ENCODE measurements at places on chromosomes 7 and 10.
A peak's percentile ranks its signal among the peaks of the same experiment; 100 is the strongest.

DNA sequence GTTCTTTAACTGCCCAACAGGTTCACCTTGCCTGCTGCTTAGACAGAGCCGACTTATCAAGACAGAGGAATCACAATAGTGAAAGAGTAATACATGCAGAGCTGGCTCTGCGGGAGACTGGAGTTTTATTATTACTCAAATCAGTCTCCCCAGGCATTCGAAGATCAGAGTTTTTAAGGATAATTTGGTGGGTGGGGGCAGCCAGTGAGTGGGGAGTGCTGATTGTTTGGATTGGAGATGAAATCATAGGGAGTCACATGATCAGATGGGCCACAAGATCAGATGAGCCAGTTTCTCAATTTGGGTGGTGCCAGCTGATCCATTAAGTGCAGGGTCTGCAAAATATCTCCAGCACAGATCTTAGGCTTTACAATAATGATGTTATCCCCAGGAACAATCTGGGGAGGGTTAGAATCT lies 131.3 kb downstream of the AKR1D1 start:
- no peak overlapping the region for H3K27ac ChIP-seq
- no peaks in the 10 kb centered on the region for H3K27me3 ChIP-seq
- no peak overlapping the region for H3K4me3 ChIP-seq
- H3K4me1 ChIP-seq = no peaks in the 10 kb centered on the region
- no peaks in the 10 kb centered on the region for H3K36me3 ChIP-seq

GRCh38 chr7:27714831-27715444 lies 25.0 kb upstream of the TAX1BP1 start:
- no peaks in the 10 kb centered on the region for H3K27me3 ChIP-seq
- H3K4me1 ChIP-seq = no peaks in the 10 kb centered on the region
- no peaks in the 10 kb centered on the region for H3K36me3 ChIP-seq

GRCh38 chr7:131329176-131329570 lies 1.5 kb downstream of the MKLN1 start:
- DNase-seq = peak; percentile 28
- H3K27ac ChIP-seq = peak overlapping the region; percentile 100
- H3K4me3 ChIP-seq = peak overlapping the region; percentile 95
- no peaks in the 10 kb centered on the region for H3K27me3 ChIP-seq
- H3K4me1 ChIP-seq = peaks cover 26% of the 10 kb centered on the region

DNA sequence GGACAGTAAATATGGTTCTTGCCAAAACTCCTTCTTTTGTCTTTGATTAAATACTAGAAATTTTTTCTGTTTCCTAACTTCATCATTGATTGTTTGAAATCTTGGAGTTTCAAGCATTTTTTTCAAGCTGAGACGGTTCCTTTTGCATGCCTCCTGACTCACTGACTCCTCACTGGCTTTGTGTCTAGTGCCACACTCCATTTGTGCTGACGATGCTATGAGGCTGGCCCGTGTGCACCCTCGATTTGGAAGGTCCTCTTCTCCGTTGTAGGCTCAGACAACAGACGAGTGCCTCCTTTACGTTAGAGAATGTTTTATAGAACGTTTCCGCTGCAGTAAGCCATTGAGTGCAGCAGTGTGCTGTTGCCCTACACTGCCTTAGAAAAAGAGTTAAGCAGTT lies 10.8 kb upstream of the CSGALNACT2 start:
- no peaks in the 10 kb centered on the region for H3K36me3 ChIP-seq
- H3K4me1 ChIP-seq = no peaks in the 10 kb centered on the region
- H3K4me3 ChIP-seq = no peak overlapping the region
- no peaks in the 10 kb centered on the region for H3K27me3 ChIP-seq

GRCh38 chr10:106900016-106900652 lies 264.4 kb downstream of the SORCS1 start:
- H3K4me1 ChIP-seq = no peaks in the 10 kb centered on the region
- H3K36me3 ChIP-seq = no peaks in the 10 kb centered on the region
- no peak overlapping the region for H3K27ac ChIP-seq
- H3K27me3 ChIP-seq = no peaks in the 10 kb centered on the region

GRCh38 chr7:155942226-155942950 lies 130.1 kb upstream of the SHH start:
- H3K36me3 ChIP-seq = no peaks in the 10 kb centered on the region
- H3K4me1 ChIP-seq = no peaks in the 10 kb centered on the region
- H3K4me3 ChIP-seq = no peak overlapping the region
- H3K27ac ChIP-seq = no peak overlapping the region
- no peaks in the 10 kb centered on the region for H3K27me3 ChIP-seq

- H3K36me3 ChIP-seq = no peaks in the 10 kb centered on the region
- H3K27ac ChIP-seq = no peak overlapping the region
- no peaks in the 10 kb centered on the region for H3K27me3 ChIP-seq
- H3K4me1 ChIP-seq = peaks cover 15% of the 10 kb centered on the region
Measured at GRCh38 chr7:47470567-47471357, 111.1 kb downstream of the TNS3 start.

DNA sequence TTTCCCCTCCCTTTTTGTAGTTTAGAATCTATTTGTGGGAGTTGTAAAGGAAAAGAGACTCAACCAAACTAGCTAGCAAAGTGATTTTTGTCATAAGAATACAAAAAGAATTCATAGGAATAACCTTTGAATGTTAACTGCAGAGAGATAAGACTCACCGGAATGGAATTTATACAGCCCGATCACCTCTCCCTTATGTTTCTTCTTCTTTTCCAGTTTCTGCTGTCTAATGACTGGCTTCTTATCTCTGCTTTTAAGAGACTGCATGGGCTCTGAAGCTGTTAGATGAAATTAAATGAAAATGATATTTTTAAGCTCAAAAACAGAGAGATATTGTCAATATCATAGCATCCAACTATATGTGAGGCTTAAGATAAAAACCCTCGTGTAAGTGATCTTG lies 1095.9 kb downstream of the REEP3 start:
- H3K27ac ChIP-seq = no peak overlapping the region
- no peak overlapping the region for H3K4me3 ChIP-seq
- H3K4me1 ChIP-seq = no peaks in the 10 kb centered on the region
- DNase-seq = no peak

- no peaks in the 10 kb centered on the region for H3K36me3 ChIP-seq
- DNase-seq = no peak
- no peak overlapping the region for H3K27ac ChIP-seq
- no peak overlapping the region for H3K4me3 ChIP-seq
- H3K27me3 ChIP-seq = no peaks in the 10 kb centered on the region
Measured at GRCh38 chr10:77007834-77008233, 629.8 kb downstream of the KCNMA1 start.

DNA sequence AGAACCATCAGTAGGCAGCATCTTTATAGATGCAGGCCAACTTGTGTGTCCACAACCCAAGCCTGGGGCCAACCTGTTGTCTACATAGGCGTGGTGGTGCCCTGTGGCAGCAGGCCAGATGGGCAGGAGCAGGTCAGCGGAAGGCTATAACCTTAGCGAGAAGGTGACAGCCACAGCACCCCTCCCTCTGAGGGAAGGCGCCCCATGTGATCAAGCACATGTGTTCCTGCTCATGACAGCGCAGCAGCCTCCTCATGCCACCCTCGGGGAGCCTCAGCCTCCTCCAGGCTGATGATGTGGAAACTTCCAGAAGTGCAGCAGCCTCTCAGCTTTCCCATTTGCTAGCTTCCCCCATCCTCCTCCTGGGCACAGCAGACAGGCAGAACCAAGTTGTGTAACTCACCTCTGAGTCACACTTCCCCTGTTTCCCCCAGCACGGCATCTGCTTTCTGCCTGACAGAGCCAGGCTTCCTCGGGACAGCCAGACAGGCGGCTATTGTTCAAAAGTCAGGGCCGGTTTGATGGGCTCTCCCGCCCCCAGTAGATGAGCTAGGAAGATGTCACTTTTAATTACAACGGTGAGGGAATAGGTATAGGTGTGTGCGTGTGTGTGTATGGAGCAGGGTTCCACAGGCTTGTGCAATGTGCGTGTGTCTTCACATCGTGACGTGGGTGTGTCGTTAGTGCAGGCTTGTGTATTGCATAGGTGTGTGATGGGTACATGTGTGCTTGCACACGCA lies 312.0 kb upstream of the ZMIZ1 start:
- no peak overlapping the region for H3K4me3 ChIP-seq
- DNase-seq = peak; percentile 43
- no peaks in the 10 kb centered on the region for H3K27me3 ChIP-seq
- H3K36me3 ChIP-seq = no peaks in the 10 kb centered on the region

- H3K27ac ChIP-seq = no peak overlapping the region
- DNase-seq = no peak
- no peaks in the 10 kb centered on the region for H3K4me1 ChIP-seq
- H3K36me3 ChIP-seq = no peaks in the 10 kb centered on the region
Measured at GRCh38 chr10:17075533-17076359, 53.9 kb downstream of the CUBN start.

- no peaks in the 10 kb centered on the region for H3K36me3 ChIP-seq
- DNase-seq = peak; percentile 38
- H3K4me1 ChIP-seq = no peaks in the 10 kb centered on the region
- no peaks in the 10 kb centered on the region for H3K27me3 ChIP-seq
Measured at GRCh38 chr7:93715234-93715633, 140.7 kb upstream of the CALCR start.

DNA sequence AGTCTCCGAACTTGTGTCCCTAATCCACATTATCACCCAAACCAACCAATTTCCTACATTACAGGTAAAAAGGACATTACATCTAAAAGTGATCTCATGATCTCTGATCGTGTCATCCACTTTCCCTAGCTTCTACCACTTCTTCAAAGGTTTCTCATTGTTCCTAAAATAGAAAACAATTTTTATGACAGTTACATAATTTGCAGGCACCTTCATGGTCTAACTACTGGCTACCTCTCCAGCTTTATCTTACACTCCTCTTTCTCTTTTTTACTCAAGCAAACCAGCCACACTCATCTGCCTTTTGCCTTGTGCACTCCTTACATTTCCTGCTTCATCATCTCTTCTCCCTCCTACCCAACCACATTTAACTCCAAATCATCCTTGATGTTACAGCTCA lies 886.7 kb upstream of the SORCS1 start:
- no peak overlapping the region for H3K4me3 ChIP-seq
- H3K27ac ChIP-seq = no peak overlapping the region
- no peak for DNase-seq
- H3K27me3 ChIP-seq = no peaks in the 10 kb centered on the region
- no peaks in the 10 kb centered on the region for H3K36me3 ChIP-seq
- no peaks in the 10 kb centered on the region for H3K4me1 ChIP-seq

DNA sequence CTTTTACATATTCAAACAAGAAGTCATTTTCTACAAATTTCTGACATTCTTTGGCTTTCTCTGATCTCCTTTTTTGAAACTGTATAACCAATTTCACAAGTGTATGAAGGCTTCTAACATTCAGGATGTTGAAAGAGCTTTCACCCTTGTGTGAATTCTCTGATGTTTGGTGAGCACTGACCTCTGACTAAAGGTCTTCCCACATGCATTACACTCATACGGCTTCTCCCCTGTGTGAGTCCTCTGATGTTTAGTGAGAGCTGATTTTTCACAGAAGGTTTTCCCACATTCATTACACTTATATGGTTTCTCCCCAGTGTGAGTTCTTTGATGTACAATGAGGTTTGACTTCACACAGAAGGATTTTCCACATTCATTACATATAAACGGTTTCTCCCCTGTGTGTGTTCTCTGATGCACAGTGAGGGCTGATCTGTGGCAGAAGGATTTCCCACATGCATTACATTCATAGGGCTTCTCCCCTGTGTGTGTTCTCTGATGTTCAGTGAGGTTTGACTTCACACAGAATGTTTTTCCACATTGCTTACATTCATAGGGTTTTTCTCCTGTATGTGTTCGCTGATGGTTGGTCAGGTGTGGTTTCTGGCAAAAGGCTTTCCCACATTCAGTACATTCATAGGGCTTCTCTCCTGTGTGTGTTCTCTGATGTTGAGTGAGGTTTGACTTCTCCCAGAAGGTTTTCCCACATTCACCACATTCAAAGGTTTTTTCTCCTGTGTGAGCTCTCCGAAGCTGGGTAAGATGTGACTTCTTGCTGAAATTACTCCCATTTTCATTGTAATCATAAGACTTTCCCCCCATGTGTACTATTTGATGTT lies 25.7 kb downstream of the ZNF248 start:
- H3K27ac ChIP-seq = no peak overlapping the region
- no peak for DNase-seq
- H3K4me3 ChIP-seq = no peak overlapping the region
- H3K27me3 ChIP-seq = no peaks in the 10 kb centered on the region
- H3K4me1 ChIP-seq = no peaks in the 10 kb centered on the region

- no peaks in the 10 kb centered on the region for H3K36me3 ChIP-seq
- peak overlapping the region; percentile 25 for H3K27ac ChIP-seq
- H3K27me3 ChIP-seq = no peaks in the 10 kb centered on the region
- no peak for DNase-seq
- H3K4me1 ChIP-seq = peaks cover 31% of the 10 kb centered on the region
Measured at GRCh38 chr10:86785968-86786367, 29.5 kb downstream of the BMPR1A start.

DNA sequence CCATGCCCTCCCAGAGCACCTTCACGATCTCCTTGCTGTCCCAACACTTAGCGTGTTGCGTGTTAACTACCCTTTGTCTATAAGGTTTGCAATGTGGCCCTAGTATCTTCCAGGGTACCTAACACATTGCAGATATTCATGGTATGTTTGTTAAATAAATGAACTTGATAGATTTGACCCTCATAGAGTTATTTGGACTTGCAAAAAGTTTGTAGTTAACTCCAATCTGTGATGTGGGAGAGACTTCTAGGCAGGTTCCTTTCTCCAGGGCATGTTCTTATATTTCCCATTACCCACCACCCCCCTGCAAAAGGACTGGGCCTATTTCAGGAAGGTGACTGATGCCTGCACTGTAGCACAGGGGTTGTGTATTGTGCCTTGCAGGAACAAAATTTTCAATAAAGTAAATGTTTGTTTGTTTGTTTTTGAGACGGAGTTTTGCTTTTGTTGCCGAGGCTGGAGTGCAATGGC lies 612 bp downstream of the HILPDA start:
- H3K36me3 ChIP-seq = no peaks in the 10 kb centered on the region
- peak overlapping the region; percentile 94 for H3K4me3 ChIP-seq
- peak overlapping the region; percentile 87 for H3K27ac ChIP-seq

- no peaks in the 10 kb centered on the region for H3K4me1 ChIP-seq
- H3K27ac ChIP-seq = no peak overlapping the region
- DNase-seq = no peak
Measured at GRCh38 chr10:118028619-118029018, 18.1 kb downstream of the RAB11FIP2 start.

DNA sequence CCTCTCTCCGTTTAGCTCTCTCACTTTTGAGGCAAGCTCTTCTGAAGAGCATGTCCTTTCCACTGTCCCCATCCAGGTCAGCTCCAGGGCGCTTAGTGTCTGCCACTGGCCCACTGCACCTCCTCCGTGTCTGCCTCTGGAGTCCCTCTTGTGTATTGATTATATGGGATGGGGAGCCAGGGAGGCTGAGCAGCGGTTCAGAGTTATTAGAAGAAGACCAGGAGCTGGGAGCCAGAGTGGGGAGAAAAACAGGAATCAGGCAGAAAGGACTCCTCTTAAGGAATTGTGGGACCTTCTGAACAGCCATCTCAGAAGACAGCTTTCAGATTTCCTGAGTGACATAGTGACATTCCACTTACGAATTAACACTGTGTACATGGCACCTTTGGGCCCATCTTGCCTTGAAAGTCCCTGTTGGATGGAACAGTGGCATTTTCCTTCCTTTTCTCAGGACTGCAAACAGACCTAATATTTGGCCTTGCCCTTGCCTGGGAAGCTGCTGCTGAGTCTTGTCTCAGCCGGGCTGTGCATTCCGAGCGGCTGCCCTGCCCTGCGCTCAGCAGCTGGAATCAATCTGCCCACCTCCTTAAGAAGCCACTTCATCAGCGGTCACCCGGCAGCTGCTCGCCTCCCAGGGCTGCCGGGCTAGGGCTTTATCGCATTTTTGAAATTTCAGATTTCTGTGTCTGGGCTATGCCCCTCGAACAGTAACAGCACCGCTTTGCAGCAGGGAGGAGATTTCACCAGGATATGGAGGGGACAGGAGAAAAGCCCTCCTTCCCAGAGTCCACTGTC lies 81.1 kb upstream of the PRKG1 start:
- no peaks in the 10 kb centered on the region for H3K4me1 ChIP-seq
- peak overlapping the region; percentile 60 for H3K27ac ChIP-seq
- DNase-seq = peak; percentile 21
- no peaks in the 10 kb centered on the region for H3K27me3 ChIP-seq

- H3K4me3 ChIP-seq = no peak overlapping the region
- no peak for DNase-seq
- no peaks in the 10 kb centered on the region for H3K4me1 ChIP-seq
Measured at GRCh38 chr7:31883761-31884164, 186.4 kb downstream of the PDE1C start.
